ENCODE measurements at places on chromosomes 16 and 17.
A peak's percentile ranks its signal among the peaks of the same experiment; 100 is the strongest.

DNA sequence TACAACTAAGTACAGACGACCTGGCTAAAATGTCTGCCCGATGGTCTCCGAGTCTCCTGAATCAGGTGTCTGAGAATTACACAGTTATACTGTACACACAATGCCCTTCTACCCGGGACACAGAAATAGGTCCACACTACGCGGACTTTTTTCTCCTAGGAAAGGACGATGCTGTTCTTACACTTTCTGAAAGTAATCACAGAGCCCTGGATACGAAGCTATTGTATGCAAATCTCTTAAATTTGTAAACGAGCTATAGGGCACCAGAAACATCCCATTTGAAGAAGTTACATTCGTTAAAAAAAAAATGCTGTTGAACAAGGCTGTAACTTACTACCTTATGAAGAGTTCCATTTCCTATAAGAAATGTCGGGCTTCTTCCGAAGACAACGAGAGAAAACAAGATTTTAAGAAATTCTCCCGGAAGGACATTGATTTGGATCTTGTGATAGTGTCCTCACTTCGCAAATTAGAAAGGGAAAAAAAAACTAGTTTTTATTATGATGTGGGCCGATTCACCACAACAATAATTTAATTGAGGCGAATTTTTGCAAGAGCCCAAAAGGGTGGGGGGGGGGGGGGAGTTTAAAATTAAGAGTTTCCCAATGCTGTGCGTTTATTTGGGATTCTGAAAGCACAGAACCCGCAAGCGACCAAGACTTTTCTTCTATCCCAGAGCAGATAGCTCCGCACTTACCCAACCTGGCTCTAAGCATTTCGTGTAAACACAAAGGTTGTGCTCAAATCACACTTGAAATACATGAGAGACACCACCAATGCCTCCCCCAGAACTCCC is 1.5 kb upstream of the SOX9 start:
- no peak for DNase-seq

- DNase-seq: no peak
Observed at GRCh38 chr17:61786088-61786487, 77.2 kb downstream of the BRIP1 start.

DNA sequence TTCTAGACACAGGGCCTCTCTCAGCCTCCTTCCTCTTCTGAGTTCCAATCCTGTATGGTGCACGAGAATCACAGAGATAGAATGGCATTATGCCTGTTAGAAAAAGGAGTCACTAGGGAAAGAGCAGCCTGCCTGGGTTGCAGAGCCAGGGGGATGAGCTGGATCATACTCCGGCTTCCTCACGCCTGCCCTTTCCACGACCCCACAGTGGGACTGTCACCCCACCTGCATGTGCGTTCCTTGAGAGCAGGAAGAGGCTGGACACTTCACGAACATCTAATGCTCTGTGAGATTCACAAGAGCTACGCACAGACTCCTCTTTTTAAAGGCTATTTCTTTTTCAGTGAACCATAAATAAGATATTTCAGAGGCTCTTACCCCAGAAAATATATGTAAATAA is 54.8 kb downstream of the N4BP1 start:
- no peak for DNase-seq

DNA sequence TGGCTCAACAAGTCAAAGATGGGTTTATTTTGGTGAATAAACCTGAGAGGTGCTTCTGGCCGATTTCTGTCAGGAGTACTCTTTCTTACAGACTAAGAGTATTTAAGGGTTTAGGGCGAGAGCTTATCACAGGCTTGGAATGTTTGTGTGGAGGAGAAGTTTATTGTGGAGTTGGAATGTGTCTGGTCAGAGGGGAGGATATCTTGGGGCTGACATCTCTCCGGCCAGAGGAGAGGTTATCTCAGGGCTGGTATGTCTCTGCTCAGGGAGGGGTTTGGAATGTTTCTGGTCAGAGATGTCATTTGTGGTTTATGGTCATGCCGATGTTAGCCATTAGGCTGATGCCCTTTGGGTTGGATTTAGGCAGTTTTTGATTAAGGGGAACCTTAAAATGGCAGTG is 236.4 kb upstream of the EEF2KMT start:
- DNase-seq: no peak

GRCh38 chr16:28883221-28883996 is 5.1 kb downstream of the ATP2A1 start:
- DNase-seq: no peak

DNA sequence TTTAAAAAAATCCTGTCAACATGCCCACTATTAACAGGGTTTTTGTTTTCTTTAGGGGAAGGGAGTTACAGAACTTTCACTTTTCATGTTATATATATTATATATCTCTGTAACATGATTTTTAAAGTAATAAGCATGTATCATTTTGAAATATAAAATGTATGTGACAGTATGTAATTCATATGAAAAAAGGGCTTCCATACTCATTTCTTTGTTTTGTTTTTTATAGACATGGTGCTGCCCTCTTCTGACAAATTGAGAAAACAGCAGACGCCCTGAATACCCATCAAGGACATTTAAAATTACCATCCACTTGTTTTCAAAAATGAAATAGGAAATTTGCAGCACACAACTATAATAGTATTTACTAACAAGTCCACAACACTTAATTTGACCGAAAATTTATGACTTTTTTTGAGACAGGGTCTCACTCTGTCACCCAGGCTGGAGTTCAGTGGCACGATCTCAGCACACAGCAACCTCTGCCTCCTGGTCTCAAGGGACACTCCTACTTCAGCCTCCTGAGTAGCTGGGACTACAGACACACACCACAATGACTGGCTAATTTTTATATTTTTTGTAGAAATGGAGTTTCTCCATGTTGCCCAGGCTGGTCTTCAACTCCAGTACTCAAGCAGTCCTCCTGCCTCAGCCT is 30.4 kb downstream of the CFDP1 start:
- peak; percentile 29 for DNase-seq

DNA sequence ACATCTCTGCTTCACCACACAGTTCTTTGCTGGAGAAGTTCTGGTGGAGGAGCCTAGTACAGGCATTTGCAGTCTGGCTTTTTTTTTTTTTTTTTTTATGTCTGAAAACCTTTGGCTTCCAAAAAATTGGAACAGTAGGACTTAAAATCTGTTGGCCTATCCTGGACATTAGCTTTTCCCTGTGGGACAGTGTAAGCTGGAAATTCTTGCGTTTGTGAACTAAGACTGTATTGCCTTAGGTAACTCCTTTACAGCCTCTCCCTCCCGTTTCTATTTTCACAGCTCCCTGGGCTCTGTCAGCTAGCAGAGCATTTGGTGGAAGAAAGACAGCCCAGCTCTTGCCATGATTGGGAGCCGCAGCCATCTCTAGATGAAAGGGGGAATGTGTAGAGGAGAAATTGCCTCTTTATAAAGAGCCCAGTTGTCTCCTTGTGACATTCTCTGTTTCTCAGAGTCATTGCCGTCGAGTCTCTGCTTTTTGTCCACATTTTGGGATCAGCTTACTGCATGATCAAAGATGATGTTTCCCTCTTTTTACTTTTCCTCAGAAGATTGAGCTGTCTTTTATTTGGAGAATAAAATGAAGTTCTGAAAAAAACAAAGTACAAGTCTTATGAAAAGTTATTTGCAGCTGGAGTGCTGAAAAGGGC is 227.5 kb downstream of the SPECC1 start:
- no peak for DNase-seq

DNA sequence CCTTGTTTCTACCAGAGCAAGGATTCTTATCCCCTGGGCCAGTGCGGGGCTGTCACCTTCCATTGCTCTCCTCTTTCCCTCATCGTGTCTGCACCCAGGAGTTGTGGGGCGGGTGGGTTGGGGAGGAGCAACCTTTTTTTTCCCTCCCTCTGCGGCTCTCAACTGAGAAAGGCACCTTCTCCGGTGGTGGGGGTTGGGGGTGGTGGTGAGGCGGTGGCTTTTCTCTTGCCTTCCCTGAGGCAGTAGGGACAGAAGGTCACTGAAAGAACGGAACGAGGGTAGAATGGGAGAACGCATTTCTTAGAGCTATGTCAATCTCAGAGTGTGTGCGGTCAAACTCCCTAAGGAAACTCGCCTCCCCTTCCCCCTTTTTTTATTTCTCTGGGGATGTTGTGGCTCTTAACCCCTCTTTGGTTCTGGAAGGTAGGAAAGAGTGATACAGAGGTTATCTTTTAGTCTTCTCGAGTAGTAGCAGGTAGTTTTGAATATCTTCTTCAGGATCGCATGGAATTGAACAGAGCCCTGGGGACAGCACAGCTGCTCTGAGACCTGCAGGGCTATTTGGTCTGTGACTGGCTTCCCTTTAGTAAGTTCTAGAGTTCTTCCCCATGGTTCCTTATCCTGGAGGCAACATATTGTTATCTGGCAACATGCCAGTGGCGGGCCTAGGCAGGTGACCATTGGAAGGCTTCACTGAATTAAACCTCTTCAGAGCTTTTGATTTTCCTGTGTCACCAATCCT is 994 bp downstream of the CLTC start:
- peak; percentile 55 for DNase-seq

DNA sequence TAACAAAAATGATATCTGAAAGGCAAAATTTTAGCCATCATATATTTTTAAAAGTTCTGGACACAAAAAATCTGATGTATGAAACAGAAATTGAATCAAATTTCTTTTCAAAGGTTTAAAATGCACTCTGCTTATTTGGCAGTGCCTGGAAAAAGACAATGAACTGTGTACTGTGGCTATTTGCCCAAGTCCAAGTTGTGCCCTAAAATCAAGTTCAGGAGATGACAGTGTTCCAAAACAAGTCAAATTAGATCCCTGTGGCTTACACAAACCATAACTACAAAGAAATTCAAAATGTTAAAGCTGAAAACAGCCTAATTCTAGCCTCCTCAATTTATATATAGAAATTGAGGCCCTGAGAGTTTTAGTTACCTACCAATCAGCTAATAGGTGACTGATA is 25.6 kb downstream of the CMC2 start:
- no peak for DNase-seq

DNA sequence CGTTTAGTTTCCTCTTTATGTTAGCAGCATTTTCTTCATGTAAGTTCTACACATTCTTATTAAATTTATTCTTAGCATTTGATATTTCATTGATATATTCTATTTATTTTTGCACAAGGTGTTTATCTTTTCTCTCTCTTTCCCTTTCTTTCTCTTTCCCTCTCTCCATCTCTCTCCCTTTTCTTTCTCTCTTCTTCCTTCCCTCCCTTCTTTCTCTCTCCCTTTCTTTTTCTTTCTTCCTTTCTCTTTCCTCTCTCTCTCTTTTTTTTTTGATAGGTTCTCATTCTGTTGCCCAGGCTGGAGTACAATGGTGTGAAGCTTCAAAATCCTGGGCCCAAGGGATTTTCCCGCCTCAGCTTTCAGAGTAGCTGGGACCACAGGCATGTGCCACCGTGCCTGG is 176.4 kb downstream of the AXIN2 start:
- DNase-seq: no peak

DNA sequence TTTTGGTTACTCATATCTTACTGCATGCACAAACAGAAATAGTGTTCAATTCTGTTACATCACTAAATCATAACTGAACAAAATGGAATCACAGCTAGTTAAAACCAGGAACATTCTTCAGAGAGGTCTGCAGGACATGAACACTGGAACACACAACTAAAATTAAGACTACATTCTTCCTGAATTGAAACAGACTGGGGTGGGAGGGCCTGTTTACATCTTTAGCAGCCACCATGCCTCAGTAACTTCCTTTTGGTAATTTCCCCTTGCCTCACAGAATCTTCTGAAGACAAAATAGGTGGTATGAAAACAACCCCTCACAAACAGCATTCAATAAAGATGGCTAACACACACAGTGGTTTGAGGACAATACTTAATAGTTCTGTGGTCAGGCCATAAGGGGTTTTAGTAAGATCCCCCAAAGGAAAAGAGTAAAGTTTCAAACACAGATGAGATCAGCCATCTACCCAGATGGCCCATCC is 6.5 kb downstream of the MARF1 start:
- DNase-seq: no peak

- DNase-seq: no peak
Observed at GRCh38 chr16:1471569-1472194, 3.1 kb downstream of the CLCN7 start.

Data from NCI-H1105 treated with DMSO at 0.1 percent for 48 hours (cell line).